ENCODE measurements at places on chromosomes 4 and X. TPM values are rescaled to one million over a fixed set of nuclear protein-coding genes. Genes with fewer than 3 reads are reported as not detected.

Gene MFSD8
- total RNA-seq, result 19.3 TPM

Gene USP27X
- total RNA-seq, result 3.9 TPM

Gene RUFY3
- 36.3 TPM for total RNA-seq

Gene NOX1
- total RNA-seq, result not detected

Gene HS3ST1
- 1.3 TPM for total RNA-seq

Gene CITED1
- total RNA-seq, result not detected

Gene ATOH1
- total RNA-seq, result not detected

Gene CPLX1
- 0.33 TPM for total RNA-seq

Gene HHIP
- 854 TPM for total RNA-seq

Gene NDNF
- not detected for total RNA-seq

Gene TMEM187
- 1.9 TPM for total RNA-seq

Gene SPATA4
- total RNA-seq, result not detected

Gene TLR6
- 2.3 TPM for total RNA-seq

Gene GDPD2
- total RNA-seq, result not detected

Gene FDCSP
- not detected for total RNA-seq

Gene ACSL4
- total RNA-seq, result 103 TPM

Gene CSN1S1
- not detected for total RNA-seq

Gene SPANXB1
- not detected for total RNA-seq

Gene BEX1
- not detected for total RNA-seq

Gene ADGRL3
- total RNA-seq, result not detected

Gene CLGN
- 0.67 TPM for total RNA-seq

Gene TLR8
- not detected for total RNA-seq

Gene FAM47E
- total RNA-seq, result not detected

Gene PCDH7
- 1.4 TPM for total RNA-seq

Gene FOXR2
- total RNA-seq, result not detected

Gene CENPE
- 12.7 TPM for total RNA-seq

Gene CT45A1
- total RNA-seq, result not detected

Gene GUCY1B1
- total RNA-seq, result 4.7 TPM

Gene SPANXD
- total RNA-seq, result not detected

Gene SPIN2B
- total RNA-seq, result 6.5 TPM

Measured in vein endothelial cell (primary cell).